Esophagus muscularis mucosa (tissue), 4 donors: ENCODE measurements at places on chromosomes 11 and 22. TPM values are rescaled to one million over a fixed set of nuclear protein-coding genes. Genes with fewer than 3 reads are reported as not detected.
A peak's percentile ranks its signal among the peaks of the same experiment; 100 is the strongest.

ISX gene
- not detected for total RNA-seq

OR8D1 gene
- total RNA-seq, result not detected

FAM181B gene
- 0.83 TPM for total RNA-seq

EPS8L2 gene
- 5.6 TPM for total RNA-seq

FAM111B gene
- not detected for total RNA-seq

TRIM48 gene
- total RNA-seq, result not detected

GRCh38 chr11:84056653-84057376 is 770.6 kb upstream of the CCDC90B start:
- no peak overlapping the region for H3K4me3 ChIP-seq
- no peaks in the 10 kb centered on the region for H3K36me3 ChIP-seq
- peaks cover 22% of the 10 kb centered on the region for H3K4me1 ChIP-seq
- DNase-seq, result no peak

DNA sequence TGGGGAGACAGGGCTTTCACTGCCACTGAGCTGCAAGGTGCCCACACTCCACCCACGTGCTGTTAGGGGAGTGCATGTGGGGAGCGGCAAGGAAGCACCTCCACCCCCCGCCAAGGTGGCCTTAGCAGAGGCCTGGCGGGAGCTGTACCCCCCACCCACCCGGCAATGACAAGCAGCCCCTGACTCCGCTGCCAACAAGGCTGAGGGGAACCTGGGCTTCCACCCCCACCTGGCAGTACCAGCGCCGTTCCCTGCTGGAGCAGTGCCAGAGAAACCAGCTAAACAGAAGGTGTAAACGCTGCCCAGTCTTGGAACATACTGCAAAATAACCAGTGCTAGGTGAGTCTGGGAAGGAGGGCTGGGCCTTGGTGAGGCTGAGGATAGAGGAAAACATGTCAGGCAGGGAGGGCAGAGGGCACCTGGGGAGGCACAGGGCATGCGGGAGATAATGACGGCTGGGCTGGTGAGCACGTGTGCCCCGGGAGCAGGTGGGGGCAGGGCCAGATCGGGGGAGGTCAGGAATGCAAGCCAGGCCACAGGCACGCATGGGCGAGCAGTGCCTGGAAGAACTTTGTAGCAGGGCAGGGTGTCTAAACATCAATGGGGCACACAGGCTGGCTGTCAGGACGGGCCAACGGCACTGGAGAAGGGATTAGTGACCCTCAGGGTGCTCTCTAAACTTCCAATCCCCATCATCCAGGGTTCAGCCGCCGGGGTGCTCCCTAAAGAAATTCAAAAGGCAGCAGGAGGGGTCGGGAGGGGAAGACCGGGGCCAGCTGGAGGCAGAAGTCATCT is 6.6 kb downstream of the CERK start:
- peaks cover 10% of the 10 kb centered on the region for H3K36me3 ChIP-seq
- peaks cover 80% of the 10 kb centered on the region for H3K4me1 ChIP-seq
- no peaks in the 10 kb centered on the region for H3K27me3 ChIP-seq
- peak overlapping the region; percentile 55 for H3K27ac ChIP-seq
- H3K4me3 ChIP-seq, result no peak overlapping the region
- DNase-seq, result no peak

DNA sequence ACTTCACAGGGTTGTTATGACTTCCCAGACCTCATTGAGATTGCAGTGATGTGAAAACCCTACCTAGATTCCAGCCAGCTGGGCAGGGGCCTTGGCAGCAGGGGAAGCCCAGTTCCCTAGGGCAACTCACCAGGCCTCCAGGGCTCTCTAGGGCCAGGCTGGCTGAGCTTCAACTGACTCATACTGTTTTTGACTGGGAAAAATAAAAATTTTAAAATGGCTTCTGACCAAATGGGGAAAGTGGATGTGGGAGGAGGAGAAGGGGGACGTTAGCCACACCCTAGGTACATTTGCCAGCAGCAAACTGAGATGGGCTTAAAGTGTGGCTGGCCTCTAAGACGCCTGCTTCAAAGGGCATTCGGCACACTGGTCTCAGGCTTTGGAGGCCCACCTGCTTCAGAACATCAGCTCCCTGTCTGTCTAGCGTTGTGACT is 39.0 kb downstream of the BMAL1 start:
- no peak overlapping the region for H3K27ac ChIP-seq
- H3K4me3 ChIP-seq, result no peak overlapping the region
- H3K4me1 ChIP-seq, result peaks cover 84% of the 10 kb centered on the region

GRCh38 chr11:79471071-79471844 is 30.4 kb upstream of the TENM4 start:
- DNase-seq, result peak; percentile 80
- no peak overlapping the region for H3K4me3 ChIP-seq
- peaks cover 6% of the 10 kb centered on the region for H3K27me3 ChIP-seq
- no peak overlapping the region for H3K27ac ChIP-seq

DNA sequence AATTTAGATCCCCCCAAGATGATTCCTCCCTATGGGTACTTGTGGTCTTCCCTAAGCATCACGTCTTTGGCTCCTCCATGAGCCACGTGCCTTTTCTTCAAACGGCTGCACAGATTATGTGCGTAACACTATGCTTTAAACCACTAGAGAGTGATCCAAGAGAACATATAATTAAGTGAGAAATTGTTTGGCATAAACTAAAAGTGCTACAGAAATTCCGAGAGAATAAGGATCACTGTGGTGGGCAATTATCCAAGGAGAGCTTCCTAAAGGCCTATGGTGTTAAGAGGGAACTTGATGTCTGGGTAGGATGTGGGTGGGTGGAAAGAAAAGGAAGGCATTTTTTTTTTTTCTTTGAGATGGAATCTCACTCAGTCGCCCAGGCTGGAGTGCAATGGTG is 110.9 kb downstream of the MAML2 start:
- H3K4me3 ChIP-seq, result no peak overlapping the region
- peaks cover 28% of the 10 kb centered on the region for H3K4me1 ChIP-seq
- H3K36me3 ChIP-seq, result no peaks in the 10 kb centered on the region
- H3K27me3 ChIP-seq, result no peaks in the 10 kb centered on the region
- DNase-seq, result no peak

GRCh38 chr11:130633466-130633865 is 185.0 kb downstream of the ADAMTS15 start:
- H3K4me3 ChIP-seq, result no peak overlapping the region
- H3K27ac ChIP-seq, result no peak overlapping the region
- DNase-seq, result no peak
- no peaks in the 10 kb centered on the region for H3K27me3 ChIP-seq

- H3K4me3 ChIP-seq, result no peak overlapping the region
- H3K36me3 ChIP-seq, result no peaks in the 10 kb centered on the region
- H3K27me3 ChIP-seq, result peaks cover 84% of the 10 kb centered on the region
- no peak for DNase-seq
- no peak overlapping the region for H3K27ac ChIP-seq
These were observed 8.7 kb upstream of the BARX2 start for GRCh38 chr11:129366737-129367597.

GRCh38 chr22:37284805-37285355 is 2.6 kb downstream of the CYTH4 start:
- H3K27me3 ChIP-seq, result peaks cover 87% of the 10 kb centered on the region
- peak overlapping the region; percentile 32 for H3K4me3 ChIP-seq
- no peak for DNase-seq
- no peaks in the 10 kb centered on the region for H3K36me3 ChIP-seq
- H3K27ac ChIP-seq, result no peak overlapping the region

GRCh38 chr11:82373781-82374542 is 359.7 kb downstream of the FAM181B start:
- DNase-seq, result no peak
- H3K4me3 ChIP-seq, result no peak overlapping the region
- no peak overlapping the region for H3K27ac ChIP-seq
- no peaks in the 10 kb centered on the region for H3K27me3 ChIP-seq
